Gastrocnemius medialis (tissue), 4 donors: ENCODE measurements at places on chromosomes 7 and 10. TPM values are rescaled to one million over a fixed set of nuclear protein-coding genes. Genes with fewer than 3 reads are reported as not detected.

CHRM2 gene
- total RNA-seq = not detected

CPXM2 gene
- 1.9 TPM for total RNA-seq

C10orf53 gene
- total RNA-seq = not detected

OPALIN gene
- total RNA-seq = not detected

METTL27 gene
- total RNA-seq = 0.40 TPM

TMEM178B gene
- 1.7 TPM for total RNA-seq

PRSS37 gene
- not detected for total RNA-seq

NEBL gene
- 2.5 TPM for total RNA-seq

PLOD3 gene
- 18.0 TPM for total RNA-seq

ANKRD30A gene
- not detected for total RNA-seq

GIMAP7 gene
- 6.7 TPM for total RNA-seq
